WTC11 (cell line): ENCODE measurements at places on chromosomes 3 and 15.

GRCh38 chr15:68566377-68566954 lies 12.3 kb upstream of the CORO2B start:
- DNase-seq = no peak

DNA sequence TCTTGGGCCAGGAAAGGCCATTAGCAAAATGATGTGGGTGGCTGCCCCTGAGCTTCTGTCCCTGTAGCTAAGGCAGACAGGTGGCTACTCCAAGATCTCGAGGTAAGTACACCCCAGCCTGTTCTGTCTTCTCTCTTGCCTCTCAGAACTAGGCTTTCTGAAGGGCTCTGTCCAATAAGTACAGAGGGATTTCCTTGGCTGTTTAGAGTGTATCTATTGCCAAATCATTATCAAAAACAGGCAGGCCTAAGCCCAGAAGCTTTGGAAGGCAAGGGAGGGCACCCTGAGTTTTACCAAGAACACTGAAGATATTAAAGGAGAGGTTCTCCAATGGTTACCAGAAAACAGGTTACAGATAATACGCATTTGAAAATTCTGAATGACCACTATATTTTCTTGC lies 156.6 kb downstream of the MYRIP start:
- DNase-seq = no peak

DNA sequence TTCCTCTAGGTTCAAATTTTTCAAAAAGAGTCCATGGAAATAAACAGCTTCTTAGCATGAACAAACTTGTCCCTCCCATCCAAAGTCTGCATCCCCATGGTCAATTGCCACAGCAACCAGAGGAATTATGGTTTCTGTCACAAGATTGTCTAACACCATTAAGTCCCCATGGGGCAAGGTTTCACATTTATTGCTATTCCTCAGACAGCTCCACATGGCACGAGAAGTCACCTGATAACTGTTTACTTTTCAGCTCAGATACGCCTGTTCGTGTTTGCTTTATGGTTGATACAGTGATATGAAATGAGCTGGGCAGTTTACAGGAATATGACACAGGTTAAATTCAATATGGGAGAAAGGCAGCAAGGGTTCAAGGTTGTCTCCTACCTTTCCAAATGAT lies 37.9 kb upstream of the MUC13 start:
- DNase-seq = no peak

DNA sequence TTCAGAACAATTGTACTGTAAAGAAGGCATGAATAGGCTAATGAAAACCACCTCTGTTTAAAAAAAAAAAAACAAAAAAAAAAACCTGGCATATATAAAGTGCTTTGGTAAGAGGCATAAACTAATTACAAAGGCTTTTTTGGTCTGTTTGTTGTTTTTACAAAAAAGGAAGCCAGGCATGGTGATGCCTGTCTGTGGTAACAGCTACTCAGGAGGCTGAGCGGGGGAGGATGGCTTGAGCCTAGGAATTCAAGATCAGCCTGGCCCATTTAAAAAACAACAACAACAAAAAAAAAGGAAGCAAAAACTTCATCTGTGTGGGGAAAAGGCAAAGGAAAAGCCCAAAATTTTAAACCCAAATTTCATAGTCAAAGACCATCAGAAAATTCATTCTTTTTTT lies 47.0 kb downstream of the OSBPL10 start:
- no peak for DNase-seq

- DNase-seq = no peak
These were observed 308.4 kb downstream of the RPLP1 start for GRCh38 chr15:69760890-69761568.

GRCh38 chr3:120025520-120025919 lies 68.7 kb downstream of the GSK3B start:
- DNase-seq = no peak
